Lung microvascular endothelial cell (primary cell): ENCODE measurements at places on chromosomes 16 and 17. TPM values are rescaled to one million over a fixed set of nuclear protein-coding genes. Genes with fewer than 3 reads are reported as not detected.

Gene TBX4
- not detected in 2 replicates for total RNA-seq

Gene TEX14
- under 0.01 TPM in 1 of 2 replicates, not detected in the other for total RNA-seq

Gene C16orf89
- not detected in 2 replicates for total RNA-seq

Gene CHD3
- total RNA-seq = 58.0 and 58.7 TPM in 2 replicates
